ENCODE measurements at places on chromosomes 12 and 14.

DNA sequence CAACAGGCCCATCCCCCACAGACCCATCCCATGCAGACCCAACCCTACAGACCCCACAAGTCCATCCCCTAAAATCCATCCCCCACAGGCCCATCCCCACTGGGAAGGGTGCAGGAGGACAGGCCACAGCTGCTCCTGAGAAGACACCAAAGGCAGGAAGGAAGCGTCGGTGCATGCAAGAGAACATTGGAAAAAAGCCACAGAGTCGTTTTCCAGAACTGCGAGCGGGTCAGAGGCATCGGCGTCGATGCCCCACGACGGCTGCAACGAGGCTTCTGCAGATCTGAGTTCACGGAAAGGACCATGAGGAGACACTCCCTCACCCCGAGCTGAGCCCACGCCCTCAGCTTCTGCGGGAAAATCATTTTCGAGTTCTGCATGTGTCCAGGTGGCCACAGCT is 59.6 kb upstream of the GALNT9 start:
- no peak for DNase-seq

- DNase-seq = peak; percentile 91
Observed at GRCh38 chr12:128551266-128551665, 272.5 kb downstream of the SLC15A4 start.

- DNase-seq = no peak
Observed at GRCh38 chr12:1443421-1444141, 150.8 kb downstream of the FBXL14 start.

GRCh38 chr14:54776361-54777001 is 126.1 kb downstream of the GCH1 start:
- DNase-seq = no peak

DNA sequence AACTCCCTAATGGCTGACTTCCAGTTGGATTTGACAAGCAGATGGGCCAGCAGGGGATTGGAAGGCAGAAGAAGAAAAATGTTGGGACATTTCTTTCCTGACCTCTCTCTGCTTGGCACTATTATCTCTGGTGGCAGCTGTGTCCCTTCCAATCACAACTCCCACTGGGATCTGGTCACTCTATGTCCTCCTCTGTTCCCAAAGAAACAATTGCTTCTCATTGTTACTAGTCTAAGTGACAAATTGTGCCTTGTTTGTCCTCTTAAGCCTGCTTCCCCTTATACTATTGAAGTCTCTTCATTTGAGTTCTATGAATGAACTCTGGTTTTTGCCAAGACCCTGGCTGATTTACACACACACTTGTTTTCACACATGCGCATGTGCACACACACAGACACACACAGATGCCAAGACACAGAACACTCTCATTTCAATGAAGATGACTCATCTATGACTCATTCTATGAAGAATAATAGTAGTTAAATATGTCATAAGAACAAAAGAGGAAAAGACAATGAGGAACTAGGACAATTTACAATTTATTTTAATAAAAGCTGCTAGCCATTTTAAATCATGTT is 83.0 kb upstream of the FAR2 start:
- DNase-seq = no peak

- no peak for DNase-seq
Observed at GRCh38 chr14:71228711-71229110, 321.5 kb downstream of the PCNX1 start.

GRCh38 chr14:102544747-102545460 is 35.3 kb upstream of the ANKRD9 start:
- DNase-seq = no peak

- DNase-seq = no peak
Observed at GRCh38 chr12:14290951-14291350, 74.5 kb upstream of the ATF7IP start.

DNA sequence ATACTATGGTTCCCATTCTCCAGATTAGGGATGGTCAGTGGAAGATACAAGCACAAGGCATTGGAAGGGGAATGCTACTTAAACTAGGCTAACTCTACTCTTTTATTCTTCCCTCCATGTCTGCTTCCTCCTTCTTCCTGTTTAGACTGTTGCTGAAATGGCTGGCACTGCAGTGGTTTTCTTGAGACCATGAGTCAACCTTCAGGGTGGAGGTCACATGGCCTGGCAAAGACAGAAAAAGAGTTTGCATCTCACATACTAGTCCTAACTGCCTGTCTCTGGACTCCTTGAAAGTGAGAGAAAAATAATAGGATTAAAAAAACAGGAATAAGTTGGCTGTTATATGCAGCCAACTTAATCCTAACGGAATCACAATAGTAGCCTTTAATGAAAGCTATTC is 37.0 kb downstream of the ALDH1L2 start:
- no peak for DNase-seq

- no peak for DNase-seq
Observed at GRCh38 chr14:64531567-64531966, 9.0 kb upstream of the HSPA2 start.

DNA sequence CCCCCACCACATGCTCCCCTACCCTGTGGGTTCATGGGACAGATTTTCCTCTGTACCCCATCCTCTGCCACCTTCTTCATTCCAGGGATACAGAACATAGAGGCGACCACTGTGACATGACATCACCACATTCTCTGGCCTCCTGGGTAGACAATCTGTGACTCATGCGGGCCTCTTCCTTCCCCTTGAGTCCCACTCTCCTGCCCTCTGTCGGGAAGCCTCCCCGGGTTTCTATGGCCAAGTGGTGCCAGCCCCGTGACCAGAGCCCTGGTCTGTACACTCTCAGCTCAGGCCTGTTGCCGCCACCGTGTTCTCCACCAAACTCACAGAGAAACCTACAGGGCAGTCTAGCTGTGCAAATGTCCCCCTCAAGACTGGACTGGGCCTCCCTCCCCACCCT is 8.0 kb downstream of the CLMN start:
- DNase-seq = no peak

DNA sequence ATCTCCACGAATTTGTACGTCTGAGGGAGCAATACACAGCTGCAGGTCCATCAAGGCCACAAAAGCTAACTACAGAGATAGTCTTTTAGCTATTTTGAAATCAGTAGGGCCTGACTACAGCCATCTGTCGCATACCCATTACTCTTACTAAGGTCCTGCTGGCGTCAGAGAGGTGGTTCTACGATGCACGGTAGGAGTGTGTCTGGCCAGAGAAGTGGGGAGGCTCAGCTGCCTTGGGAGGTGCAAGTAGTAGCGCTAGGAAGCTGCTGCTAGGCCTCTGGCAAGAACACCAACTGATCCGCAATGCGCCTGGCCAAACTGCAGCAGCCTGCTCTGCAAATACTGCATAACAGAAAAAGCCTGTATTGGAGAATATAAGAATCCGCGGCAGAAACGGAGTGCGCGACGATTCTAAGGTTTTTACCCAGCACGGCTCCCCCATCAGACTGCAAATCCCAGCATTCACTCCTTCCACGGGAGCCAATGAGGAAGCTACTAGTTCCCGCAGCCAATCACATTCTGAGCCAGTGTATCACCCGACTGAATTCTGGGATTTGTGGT is 743 bp upstream of the CAND1 start:
- DNase-seq = no peak

DNA sequence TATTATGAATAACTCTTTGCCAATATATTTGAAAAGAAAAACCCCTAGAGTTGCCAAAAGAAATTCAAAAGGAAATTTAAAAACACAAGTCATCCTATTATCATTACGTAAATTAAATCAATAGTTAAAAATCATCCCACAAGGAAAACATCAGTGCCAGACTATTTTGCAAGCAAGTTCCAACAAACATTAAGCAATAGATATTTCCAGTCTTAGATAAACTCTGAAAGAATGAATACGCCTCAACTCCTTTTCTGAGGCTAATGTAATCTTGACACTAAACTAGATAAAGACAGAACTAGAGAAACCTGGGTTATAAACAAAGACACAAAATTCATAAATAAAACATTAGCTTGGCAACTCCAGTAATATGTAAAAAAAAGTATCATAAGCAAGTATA is 245.9 kb downstream of the FOXN3 start:
- DNase-seq = no peak
